Muscle of back (tissue), 13 donors: ENCODE measurements at places on chromosomes 1 and 21.
A peak's percentile ranks its signal among the peaks of the same experiment; 100 is the strongest.

DNA sequence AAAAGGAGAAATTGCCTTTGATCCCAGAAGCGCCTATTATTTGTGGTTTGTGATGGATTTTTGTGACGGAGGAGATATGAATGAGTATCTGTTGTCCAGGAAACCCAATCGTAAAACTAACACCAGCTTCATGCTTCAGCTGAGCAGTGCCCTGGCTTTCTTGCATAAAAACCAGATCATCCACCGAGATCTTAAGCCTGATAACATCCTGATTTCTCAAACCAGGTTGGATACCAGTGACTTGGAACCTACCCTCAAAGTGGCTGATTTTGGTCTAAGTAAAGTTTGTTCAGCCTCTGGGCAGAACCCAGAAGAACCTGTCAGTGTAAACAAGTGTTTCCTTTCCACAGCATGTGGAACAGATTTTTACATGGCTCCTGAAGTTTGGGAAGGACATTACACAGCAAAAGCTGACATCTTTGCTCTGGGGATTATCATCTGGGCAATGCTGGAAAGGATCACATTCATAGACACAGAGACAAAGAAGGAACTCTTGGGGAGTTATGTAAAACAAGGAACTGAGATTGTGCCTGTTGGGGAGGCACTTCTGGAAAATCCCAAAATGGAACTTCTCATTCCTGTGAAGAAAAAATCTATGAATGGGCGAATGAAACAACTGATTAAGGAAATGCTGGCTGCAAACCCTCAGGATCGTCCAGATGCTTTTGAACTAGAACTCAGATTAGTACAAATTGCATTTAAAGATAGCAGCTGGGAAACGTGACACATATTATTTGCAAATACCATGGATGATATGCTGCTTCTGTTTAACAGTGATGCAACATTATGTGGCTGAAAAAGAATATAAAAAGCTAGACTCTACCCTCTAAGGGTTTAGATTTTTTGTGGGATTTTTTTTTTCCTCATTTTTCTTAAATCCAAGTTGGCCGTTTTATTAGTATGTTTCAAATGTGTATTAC lies 10.5 kb downstream of the PDIK1L start:
- no peak for DNase-seq

GRCh38 chr1:41446851-41447610 lies 37.5 kb downstream of the EDN2 start:
- no peak for DNase-seq

DNA sequence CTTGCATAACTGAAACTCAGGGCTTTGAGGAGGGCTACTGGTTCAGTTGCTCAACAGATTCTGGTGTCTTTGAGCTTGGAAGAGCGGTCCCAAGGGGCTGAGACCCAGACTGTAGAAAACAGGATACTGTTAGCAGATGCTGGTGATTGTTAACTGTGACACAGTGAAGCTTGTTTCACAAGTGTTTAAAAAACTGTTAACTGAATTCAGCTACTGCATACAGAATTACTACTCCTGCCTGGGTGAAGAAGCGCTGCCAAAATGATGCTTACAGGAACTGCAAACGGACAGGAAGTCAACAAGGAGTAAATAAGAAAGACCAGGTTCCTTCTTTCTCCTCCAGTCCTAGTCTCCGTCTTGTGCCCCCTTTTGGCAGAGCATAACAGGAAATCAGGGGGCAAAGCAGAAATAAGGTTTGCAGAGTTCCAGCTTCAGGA lies 195.3 kb upstream of the USP25 start:
- DNase-seq, result no peak

DNA sequence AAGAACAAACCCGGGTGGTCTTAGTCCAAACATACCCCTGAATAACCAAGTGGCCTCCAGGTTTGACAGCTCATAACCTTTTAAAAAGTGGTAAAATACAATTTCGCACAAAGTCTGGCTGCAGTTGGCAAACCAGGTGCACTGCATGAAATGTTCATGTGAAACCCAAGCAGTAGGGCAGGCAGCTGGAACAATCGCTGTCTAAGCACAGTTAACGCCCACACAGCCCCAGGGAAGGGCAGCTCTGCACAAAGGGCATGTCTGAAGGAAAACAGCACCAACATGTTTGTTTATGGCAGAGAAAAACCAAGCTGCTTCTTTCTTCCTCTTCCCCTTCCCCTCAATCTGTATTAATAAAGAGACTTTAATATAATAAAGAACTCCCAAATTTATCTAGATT lies 49.5 kb downstream of the KIAA1614 start:
- no peak for DNase-seq

GRCh38 chr1:180579961-180580611 lies 21.3 kb downstream of the OVAAL start:
- DNase-seq, result no peak

- DNase-seq, result no peak
These were observed 540 bp upstream of the C1orf198 start for GRCh38 chr1:230868736-230869385.

DNA sequence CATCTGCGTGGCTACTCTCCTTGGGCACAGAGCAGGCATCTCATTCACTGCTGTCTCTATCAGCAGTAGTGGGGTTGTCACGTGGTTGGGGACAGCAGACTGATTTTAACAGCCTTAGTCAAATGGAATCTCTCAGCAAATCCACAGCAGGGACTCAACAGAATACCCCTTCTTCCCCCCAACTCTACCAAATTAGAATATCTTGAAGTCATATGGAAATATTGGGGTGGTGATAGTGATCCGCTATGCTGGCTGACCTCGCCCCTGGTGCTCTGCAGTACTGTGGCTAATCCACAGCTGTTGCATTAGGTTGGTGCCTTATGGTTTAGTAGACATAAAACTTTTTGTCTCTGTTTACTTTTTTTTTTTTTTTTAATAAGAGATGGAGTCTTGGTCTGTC lies 23.9 kb downstream of the HHAT start:
- no peak for DNase-seq

DNA sequence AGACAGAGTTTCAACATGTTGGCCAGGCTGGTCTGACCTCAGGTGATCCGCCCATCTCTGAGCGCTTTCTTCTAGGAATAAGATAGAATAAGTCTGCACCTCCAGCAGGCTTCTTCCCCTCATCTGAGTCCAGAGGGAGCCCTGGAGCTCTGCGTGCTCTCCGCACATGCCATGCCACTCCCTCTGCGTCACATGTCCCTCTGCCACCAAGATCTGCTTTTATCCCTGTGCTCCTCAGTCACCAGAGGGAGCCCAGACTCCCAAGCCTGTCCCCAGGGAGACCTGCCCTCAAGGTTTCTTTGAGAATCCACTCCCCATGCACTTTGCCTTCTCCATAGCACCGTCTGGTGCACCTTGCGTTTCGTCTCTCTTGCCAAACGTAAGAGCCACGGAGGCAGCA lies 213.0 kb downstream of the CAMTA1 start:
- DNase-seq, result no peak

DNA sequence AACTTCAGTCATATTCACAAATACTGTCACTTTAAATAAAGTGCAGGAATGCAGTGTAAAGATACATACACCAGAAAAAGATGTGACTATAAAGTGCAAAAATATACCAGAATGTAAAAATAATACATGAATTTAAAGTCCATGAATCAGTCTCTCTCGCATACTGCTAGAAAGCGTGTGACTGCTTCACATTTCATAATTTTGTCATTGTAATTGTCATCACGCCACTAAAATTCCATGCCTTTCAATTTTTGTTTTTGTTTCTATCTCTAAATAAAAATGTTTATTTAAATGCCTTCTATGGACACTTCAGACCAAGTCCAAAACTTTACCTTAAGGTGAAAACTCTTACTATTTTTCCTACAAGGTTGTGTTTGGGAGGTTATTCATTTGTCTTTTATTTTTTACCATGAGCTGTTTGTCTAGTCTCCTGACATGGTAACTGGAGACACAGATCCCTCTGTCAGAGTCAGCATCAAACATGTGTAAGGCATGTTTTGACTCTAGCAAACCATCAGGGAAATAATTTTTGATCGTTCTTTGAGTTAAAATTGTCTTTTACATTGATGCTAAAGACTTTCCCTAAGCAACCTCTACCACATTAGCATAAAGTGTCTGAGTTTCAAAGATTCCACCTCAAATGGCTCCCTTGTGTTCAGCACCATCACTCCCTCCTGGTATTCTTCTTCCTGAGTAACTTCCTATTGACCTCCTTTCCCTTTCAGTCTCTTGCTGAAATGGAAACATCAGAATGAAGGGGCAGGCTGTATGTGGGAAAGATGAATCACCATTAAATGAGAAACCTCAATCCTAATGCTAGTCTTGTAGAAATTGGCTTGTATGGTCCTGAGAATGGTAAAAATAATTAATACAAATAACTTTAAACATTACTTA lies 14.0 kb upstream of the AIM2 start:
- DNase-seq, result peak; percentile 26

DNA sequence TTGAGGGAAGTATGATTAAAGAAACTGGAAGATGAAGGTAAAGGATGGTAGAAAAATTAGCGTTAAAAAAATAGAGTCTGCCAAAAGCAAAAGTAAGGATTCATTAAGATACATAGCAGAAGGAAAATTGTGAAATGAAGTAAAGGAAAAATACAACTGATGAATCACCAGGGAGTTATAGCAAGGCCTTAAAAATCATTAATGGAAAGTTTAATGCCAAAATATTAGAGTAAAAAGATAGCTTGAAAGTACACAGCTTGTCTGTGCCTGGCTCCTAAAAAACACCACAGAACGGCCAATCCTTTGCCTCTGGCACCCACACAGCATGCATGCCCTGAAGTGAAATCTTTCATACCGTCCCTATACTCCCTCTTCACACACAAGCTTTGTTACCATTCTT lies 66.9 kb upstream of the APOBEC4 start:
- no peak for DNase-seq

DNA sequence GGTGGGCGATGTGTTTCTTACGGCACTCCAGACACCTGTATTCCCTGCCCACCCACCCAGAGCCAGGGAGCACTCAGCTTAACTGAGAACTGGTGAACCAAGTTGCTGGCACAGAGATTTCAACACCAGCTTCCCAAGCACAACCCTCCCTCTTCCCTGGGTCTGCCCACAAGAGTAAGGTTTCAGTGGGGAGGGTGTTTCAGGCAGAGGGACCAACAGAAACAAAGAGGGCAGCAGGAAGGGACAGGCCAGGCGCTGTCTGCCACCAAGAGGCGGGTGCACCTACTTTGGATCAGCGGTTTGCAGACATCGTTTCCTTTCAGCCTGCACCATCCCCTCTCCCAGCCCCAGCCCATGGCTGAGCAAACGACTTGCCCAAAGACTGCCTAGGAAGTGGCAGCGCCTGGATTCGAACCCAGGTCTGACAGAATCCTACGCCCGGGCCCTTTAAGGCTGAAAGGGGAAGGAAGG lies 21.9 kb upstream of the ALDH4A1 start:
- no peak for DNase-seq

DNA sequence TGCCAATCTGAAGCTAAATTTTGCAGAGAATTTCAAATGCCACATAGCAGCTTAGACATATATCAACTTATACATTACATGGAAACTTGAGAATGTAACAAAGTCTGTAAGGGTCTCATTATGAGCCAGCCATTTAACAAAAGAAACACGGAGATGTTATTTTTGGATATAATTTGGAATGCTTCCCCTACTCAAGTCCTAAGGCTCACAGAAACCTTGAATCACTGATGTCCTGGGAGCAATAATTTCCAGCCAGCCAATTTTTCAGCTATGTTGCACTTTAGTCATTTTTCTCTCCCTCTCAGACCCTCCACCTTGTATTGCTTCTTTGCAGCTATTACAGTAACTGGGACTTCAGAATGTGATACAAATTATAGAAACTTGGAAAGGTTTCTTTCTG lies 56.9 kb downstream of the EIF2B3 start:
- peak; percentile 59 for DNase-seq

GRCh38 chr1:187734427-187734826 lies 905.7 kb downstream of the PLA2G4A start:
- no peak for DNase-seq

DNA sequence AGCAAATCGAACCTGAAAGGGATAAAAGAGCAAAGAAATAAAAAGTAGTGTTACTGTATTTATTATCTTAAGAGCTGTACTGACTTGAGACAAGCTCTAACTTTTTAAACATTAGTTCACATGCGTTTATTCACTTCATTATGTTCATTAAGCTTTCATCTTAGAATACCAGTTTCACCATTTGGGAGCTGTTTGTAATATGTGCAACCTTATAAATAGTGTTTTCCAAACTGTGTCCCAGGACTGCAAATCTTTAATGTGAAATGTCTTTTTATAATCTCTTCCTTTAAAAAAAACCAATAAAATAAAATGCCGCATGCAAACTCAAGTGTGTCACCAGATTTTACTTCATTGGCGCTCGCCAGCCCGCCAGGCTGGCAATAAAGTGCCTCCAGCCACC lies 28.3 kb downstream of the LGALS8 start:
- no peak for DNase-seq

GRCh38 chr1:21622466-21623315 lies 46.5 kb downstream of the RAP1GAP start:
- DNase-seq, result no peak

DNA sequence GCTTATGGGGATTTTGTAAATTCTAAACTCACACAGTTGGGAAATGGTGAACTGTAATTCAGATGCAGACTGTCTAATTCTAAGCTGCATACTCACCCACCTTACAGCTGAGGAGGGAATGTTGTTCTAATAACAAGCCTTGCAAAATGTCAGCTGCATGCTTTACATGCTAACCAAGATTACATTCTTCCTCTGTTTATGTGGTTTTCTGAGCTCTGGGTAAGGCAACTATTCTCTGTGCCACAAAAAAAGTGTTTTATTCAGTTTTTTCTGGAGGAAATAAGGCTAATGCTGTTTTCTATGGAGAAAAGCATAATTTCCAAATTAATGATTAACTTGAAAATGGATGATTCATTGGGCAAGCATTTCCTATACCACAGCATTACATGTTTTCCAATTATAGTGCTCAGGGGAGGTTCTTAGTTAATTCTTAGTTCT lies 64.9 kb downstream of the RGS13 start:
- DNase-seq, result no peak

- no peak for DNase-seq
These were observed 167.6 kb downstream of the BRINP2 start for GRCh38 chr1:177338376-177338775.

DNA sequence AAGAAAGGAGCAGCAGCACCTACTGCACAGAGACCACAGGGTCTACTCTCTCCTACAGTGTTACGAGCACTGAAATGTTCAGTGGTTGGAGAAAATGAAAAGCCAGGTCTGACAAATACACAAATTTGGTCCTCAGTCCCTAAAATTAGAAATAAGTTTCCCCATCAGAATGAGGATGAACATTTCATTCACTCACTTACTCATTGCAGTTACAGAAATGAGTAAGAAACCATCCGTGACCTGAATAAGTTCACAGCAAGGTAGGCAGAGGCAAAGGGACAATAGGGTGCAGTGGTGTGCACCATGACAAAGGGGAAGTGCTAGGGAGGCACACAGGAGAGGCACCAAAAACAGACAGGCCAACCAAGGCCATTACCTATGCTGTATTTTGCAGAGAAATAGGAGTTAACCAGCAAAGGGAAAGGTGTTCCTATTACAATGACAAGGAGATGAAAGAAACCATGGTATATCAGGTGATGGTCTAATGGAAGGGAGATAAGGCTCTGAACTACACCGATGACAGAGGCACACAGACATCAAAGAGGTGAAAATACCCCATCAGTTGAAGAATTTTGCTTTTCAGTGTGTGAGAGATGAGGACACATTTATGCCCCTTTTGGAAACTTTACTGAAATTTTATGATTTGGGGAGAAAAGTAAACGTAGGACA lies 29.4 kb downstream of the VAV3 start:
- no peak for DNase-seq

GRCh38 chr1:74363220-74363619 lies 128.0 kb downstream of the TNNI3K start:
- DNase-seq, result no peak

GRCh38 chr1:224482619-224483018 lies 48.0 kb upstream of the WDR26 start:
- no peak for DNase-seq

GRCh38 chr1:29963946-29964345 lies 727.6 kb downstream of the PTPRU start:
- DNase-seq, result no peak
